GM04503 (cell line): ENCODE measurements at places on chromosomes 2 and 18.

GRCh38 chr18:38025433-38026038 is 459.9 kb upstream of the CELF4 start:
- DNase-seq: no peak

DNA sequence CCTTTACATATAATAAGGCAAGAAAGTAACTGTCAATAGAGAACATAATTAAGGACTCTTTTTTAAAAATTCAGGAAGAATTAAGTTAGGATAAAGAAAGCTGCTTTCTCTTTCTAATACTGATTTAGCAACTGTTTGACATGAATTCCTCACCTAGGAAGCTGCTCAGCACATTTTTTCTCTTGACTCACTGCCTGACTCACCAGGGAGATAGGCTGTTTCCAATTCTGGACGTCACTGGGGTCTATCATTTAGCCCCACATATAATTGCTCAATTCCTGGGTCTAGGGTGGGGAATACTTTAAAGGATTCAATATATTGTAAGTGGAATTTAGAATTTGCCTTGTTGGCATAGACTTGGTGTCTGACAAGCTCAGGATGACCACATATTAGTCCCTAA is 50.8 kb upstream of the UGP2 start:
- DNase-seq: peak; percentile 55

- no peak for DNase-seq
Observed at GRCh38 chr2:164891460-164891859, 49.8 kb upstream of the COBLL1 start.

- DNase-seq: peak; percentile 31
Observed at GRCh38 chr18:58682429-58683069, 11.3 kb downstream of the MALT1 start.

- no peak for DNase-seq
Observed at GRCh38 chr2:86195808-86196387, 636 bp upstream of the IMMT start.

GRCh38 chr2:127888772-127889171 is 3.0 kb upstream of the AMMECR1L start:
- no peak for DNase-seq
